PC-3 (cell line): ENCODE measurements at places on chromosomes 4 and X.

DNA sequence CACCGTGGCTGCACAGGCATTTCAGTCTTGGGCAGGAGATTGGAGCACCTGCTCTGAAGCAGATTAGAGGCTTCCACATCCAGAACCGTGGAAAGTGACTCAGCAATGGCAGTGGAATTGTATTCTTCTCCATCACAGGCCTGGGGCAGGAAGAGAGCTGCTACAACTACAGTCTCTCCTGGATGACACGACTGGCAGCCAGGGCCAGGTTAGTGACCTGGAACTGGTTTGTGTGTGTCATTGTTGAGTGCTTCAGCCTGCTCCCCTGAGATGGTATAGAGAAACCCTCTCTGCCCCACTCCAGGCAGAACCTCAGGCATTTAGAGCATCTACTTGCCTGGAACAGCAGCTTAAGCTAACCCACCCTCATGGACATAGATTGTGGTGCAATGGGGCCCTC is 596.5 kb upstream of the INTU start:
- no peak for DNase-seq

- DNase-seq = peak; percentile 66
Observed at GRCh38 chr4:45036677-45037076, 310.3 kb upstream of the GNPDA2 start.

DNA sequence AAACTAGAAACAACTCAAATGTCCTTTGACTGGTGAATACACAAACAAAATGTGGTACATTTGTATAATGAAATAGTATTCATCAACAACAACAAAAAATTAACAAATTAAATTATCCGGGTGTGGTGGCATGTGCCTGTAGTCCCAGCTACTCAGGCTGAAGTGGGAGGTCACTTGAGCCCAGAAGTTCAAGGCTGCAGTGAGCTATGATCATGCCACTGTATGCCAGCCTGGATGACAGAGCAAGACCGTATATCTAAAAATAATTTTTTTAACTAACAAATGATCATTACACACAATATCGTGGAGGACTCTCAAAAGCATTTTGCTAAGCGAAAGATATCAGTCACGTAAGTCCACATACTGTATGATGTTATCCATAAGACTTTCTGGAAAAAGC is 71.6 kb upstream of the SORBS2 start:
- DNase-seq = no peak

- no peak for DNase-seq
Observed at GRCh38 chr4:179392787-179393186, 1950.5 kb upstream of the AGA start.

DNA sequence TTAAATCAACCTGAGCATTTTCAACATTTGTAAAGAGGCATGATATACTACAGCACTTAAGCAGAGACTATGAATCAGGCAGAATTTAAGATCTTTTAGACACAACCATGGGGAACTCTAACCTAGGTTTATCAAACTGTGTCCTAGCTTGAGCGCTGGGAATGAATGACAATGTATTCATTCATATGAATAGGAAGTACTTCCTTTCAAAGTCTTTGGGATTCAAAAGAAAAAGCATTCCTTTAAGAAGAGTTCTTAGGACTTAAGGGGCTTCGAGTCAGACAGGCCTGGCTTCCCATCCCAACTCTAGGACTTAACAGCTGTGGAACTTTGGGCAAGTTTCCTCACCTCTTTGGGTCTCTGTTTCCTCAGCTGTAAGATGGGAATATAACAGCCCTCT is 104.6 kb downstream of the ANAPC4 start:
- no peak for DNase-seq

- peak; percentile 81 for DNase-seq
Observed at GRCh38 chr4:154602404-154603020, 9.9 kb downstream of the FGG start.

DNA sequence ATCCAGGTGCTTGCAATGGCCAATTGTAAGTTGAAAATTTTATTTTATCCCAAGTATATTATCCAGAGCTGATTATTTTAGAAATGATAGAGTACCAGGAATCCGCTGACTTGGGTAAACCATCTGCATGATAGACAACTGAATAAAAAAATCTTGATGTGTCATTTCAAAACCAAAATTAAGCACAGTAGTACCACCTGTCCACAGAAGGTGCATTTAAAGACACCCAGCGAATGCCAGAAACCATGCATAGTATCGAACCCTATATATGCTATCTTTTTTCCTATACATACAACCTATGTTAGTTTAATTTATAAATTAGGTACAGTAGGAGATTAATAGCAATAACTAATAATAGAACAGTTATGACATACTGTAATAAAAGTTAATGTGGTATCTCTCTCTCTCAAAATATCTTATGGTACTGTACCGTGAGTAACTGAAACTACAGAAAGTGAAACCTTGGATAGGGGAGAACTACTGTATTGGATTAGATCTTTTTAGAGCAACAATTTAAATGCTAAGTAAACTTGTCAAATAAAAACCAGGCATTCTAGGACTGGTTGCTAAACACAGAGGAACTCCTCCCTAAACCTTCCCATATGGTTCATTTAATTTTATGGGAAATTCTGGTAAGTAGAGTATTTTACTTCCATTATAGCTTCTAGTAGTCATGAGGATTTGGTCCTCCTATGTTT is 6.2 kb downstream of the NEIL3 start:
- no peak for DNase-seq

- DNase-seq = peak; percentile 50
Observed at GRCh38 chr4:183249854-183250253, 70.2 kb downstream of the CLDN22 start.

DNA sequence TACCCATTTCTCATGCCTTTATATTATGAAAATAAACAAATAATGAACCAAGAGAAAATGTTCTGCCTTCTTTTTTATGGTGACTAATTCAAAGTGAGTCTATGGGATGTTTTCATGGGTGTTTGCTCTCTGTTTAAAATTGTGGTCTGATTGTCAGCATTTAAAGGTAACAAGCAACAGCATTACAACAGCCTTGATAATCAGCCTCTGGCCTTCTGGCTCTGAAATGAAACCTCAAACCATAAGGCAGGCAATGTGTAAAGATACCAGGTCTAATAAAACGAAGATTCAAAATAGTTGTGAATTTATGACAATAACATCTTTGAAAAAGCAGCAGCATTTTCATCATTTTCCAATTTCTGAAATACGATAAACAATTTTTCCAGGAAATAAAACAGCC is 63.7 kb downstream of the FAM13A start:
- DNase-seq = no peak

DNA sequence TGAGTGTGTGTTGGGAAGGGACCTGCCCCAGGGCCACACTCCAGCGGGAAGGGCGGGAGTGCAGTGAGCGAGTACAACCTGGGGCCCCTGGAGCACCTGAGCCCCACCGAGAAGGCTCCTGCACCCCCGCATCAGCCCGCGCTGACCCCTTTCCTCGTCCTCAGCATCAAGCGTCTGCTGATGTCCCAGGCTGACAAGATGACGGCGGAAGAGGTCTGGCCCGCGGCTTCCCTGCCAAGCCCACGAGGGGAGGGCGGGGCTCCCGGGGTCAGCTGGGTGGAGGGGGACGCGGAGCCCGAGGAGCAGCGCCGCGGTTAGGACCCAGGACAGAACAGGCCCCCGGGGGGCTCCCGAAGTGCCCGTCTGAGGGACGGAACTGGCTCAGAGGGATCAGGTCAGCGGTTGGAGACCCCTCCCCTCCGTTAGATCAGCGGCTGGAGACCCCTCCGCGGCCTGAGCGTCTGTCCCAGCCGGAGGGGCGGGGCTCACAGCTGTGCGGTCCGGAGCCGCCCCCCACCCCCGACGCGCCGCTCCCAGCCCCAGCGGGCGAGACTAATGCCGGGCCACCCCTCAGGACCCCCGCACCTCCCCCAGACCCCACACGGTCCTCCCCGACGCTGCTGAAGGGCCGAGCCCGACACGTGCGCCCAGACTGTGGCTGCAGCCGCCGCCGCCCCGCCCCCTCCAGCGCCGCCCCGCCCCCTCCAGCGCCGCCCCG is 6.7 kb downstream of the MYL5 start:
- peak; percentile 52 for DNase-seq

DNA sequence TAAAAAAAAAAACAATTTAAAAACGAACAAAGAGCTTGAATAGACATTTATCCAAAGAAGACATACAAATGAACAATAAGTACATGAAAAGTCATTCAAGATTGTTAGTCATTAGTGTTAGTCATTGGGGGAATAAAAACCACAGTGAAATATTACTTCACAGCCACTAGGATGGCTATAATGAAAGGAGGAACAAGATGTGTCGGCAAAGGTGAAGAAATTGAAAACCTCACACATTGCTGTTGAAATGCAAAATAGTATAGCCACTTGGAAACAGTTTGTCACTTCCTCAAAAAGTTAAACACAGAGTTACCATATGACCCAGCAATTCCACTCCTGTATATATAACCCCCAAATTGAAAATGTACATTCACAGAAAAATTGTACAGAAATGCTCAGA is 45.2 kb upstream of the SLC39A8 start:
- peak; percentile 60 for DNase-seq

- no peak for DNase-seq
Observed at GRCh38 chr4:109359040-109359646, 56.7 kb upstream of the COL25A1 start.

GRCh38 chrX:123450222-123450621 is 266.1 kb downstream of the GRIA3 start:
- DNase-seq = peak; percentile 50

DNA sequence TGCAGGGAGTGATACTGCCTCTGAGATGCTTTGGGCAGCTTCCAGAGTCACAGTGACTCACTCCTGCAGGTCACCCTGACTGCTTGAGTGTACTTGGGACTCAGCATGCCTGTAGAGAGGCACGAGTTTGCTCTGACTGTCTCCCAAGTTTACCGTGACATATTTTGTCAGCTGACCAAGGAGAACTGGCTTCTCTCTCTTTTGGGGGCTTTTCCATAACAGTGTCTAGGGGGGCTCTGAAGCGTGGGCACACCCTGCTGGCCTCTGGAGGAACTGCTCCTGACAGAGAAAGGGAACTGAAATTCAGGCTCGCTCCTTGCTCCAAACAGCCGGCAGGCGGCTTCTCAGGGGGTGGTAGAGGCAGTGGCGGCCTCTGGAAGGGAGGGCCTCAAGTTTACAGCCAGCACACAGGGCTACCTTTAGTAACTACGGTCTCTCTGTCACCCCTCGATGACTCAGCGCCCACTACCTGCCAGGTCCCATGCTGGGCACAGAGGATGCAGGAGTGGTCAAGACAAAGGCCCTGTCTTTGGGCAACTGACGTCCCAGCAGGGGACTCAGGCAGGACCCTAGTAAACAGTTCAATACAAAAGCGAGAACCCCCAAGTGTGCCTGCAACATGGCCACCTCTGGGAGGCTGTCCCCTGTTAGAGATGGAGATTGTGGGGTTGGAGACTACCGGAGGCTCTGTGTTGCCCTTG is 17.8 kb downstream of the ZNF185 start:
- peak; percentile 78 for DNase-seq

GRCh38 chr4:98903963-98904362 is 25.0 kb downstream of the EIF4E start:
- no peak for DNase-seq

GRCh38 chr4:102431608-102431961 is 69.6 kb upstream of the NFKB1 start:
- no peak for DNase-seq

GRCh38 chrX:97200454-97200853 is 316.7 kb downstream of the RPA4 start:
- DNase-seq = no peak

DNA sequence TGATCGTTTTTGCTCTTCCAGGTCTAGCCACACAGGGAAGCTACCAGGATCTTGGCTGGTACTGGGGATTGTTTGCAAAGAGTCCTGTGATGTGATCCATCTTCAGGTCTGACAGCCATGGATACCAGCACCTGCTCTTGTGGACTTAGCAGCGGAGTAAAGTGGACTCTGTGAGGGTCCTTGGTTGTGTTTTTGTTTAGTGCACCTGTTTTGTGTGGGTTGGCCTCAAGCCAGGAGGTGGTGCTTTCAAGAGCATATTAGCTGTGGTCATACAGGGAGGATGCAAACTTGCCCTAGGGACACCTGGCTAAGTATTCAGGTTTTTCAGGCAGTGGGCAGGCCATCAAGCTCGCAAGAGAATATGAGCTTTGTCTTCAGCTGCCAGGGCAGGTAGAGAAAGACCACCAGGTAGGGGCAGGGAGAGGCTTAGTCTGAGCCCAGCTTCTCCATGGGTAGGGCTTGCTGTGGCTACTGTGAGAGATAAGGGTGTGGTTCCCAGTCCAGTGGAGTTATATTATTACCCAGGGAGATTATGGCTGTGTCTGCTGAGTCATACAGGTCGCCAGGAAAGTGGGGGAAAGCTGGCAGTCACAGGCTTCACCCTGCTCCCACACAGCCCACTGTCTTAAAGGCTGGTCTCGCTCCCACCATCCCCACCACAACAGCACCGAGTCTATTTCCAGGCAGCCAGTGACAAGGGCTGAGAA is 293.7 kb downstream of the PCDH18 start:
- peak; percentile 3 for DNase-seq

DNA sequence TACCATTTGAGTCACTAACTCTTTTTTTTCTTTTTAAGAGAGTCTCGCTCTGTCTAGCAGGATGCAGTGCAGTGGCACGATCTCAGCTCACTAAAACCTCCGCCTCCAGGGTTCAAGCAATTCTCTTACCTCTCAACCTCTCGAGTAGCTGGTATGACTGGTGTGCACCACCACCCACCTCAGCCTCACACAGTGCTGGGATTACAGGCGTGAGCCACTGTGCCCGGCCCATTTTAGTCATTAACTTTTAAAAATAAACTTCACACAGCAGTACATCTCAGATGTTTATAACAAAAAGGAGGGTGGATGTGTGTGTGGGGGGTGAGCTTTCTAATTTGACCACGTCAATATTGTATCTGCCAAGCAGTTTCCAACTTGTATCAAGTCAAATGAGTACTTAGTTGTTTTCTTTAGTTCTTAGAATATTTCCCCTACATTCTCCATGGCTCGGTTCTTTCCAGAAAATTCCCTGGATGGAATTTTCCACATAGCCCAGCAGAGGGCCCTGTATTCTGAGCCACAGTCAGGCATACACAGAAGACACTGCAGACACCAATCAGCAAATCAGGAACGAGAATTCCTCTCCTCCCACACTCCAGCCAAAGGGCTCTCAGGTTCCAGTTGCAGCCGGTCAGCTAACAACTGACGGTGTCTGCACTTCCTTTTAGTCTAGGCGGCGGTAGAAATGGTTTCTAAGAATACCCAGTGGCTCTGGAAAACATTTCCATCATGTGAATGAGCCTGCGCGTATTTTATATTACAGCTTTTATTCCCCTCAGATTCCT is 20.1 kb upstream of the ARAF start:
- DNase-seq = peak; percentile 89

DNA sequence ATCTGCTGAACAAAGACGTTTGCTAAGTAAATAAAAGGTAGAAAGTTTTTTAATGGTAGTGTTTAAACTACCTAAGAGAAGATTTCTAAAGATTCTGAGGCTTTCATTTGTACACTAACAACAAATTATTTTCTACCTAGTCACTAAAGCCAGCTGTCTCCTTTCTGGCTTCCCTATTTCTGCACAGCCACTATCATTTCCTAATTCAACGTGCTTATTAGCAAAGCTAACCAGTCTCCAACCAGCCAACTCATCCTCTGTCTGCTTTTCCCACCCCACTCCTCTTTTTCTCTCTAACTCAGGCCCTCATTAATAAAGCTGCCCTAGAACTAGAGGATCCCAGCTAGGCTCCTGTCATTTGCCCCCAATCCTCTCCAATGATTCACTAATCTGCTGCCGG is 118.2 kb downstream of the ZNF827 start:
- DNase-seq = no peak

- DNase-seq = no peak
Observed at GRCh38 chrX:7545564-7545963, 297.4 kb upstream of the VCX start.

- DNase-seq = peak; percentile 22
Observed at GRCh38 chr4:98275145-98275544, 14.0 kb downstream of the RAP1GDS1 start.
